ENCODE measurements at places on chromosomes 12 and 14.

DNA sequence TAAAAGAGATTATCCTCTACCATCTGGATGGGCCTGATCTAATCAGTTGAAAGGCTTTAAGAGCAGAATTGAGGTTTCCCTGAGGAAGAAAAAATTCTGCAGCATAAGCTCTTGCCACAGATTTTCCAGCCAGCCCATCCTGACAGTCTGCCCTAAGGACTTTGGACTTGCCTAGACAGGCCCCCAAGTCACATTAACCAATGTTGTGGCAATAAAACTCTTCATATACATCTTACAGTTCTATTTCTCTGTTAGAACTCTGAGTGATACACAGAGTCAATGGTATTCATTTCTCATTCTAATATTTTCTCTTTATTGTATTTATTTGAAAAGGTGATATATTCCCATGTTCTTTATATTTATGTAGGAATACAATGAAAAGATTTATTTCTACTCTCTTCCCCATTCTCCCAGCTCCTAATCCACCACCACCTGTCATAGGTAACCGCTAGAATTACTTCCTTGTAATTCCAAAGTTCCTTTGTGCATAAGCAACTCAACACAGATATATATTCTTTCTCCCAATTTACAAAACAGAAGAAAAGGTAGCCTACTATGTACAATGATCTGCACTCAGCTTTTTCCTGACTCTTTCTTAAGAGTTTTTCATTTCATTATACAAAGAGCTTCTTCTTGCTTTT is 182.1 kb downstream of the CAPZA3 start:
- DNase-seq, result no peak

- no peak for DNase-seq
Measured at GRCh38 chr12:54024581-54025305, 3.5 kb upstream of the HOXC6 start.

DNA sequence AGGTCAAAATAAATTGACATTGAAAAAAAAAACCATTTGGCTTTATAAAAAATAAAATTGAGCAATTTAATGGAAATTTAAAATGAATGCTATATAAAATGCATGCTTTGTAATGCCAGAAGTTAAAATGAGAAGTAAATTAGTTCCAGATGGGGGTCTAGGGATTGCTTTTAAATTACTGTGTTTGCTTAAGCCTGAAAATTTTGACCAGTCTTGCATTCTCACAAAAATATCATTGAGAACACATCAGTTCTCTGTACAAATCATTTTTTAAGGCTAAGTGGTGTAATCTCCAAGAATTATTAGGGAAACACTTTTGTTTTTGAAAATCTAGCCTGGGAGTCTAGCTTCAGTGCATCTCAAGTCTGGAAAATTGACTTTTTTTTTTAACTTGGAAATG is 90.7 kb downstream of the RERG start:
- DNase-seq, result no peak

DNA sequence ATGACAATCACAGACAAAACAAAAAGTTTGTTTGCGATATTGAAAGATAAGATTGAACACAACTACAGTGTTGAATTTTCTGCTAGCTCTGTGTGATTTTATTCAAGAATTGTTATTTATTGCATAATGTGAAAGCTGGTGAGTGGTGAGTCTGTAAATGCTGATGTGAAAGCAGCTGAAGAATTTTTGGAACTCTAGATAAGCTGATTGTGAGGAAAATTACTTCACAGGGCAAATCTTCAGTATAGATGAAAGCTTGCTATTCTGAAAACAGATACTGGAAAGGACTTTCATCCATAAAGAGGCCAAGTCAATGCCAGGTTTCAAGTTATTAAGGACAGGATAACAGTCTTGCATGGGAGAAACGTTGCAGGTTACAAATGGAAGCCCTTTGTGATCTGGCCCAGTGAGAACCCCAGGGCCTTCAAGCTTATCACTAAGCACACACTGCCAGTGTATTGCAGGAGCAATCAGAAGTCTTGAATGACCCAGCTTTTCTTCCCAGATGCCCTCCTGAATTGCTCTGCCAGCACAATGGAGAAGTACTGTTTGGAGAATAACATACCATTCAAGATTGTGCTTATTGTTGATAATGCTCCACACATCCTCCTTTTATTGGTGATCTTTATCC is 153.7 kb downstream of the PCNX1 start:
- no peak for DNase-seq

GRCh38 chr14:102504328-102504999 is 5.1 kb downstream of the ANKRD9 start:
- DNase-seq, result no peak

DNA sequence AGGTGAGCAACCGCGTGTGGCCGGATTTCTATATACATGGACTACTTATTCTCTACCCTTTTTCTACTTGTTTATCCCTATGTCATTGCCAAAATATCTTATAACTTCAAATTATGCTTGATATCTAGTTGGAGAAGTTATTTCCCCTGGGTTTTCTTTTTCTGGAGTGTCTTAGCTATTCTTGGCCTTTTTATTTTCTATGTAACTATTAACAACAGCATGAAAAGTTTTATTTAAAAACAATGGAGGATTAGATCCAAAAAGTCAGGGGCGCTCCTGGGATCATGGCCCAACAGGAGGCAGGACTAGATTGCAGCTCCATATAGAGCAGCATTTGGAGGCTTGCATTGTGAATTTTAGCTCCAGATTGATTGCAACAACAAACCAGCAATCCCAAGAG is 8.6 kb upstream of the STRAP start:
- DNase-seq, result no peak

All from GM04503 (cell line).